Hematopoietic multipotent progenitor cell treated with erythropoietin and hydrocortisone succinate and interleukin-3 and kit ligand, for 4 days (in vitro differentiated cells): ENCODE measurements at places on chromosomes 5 and 9.

DNA sequence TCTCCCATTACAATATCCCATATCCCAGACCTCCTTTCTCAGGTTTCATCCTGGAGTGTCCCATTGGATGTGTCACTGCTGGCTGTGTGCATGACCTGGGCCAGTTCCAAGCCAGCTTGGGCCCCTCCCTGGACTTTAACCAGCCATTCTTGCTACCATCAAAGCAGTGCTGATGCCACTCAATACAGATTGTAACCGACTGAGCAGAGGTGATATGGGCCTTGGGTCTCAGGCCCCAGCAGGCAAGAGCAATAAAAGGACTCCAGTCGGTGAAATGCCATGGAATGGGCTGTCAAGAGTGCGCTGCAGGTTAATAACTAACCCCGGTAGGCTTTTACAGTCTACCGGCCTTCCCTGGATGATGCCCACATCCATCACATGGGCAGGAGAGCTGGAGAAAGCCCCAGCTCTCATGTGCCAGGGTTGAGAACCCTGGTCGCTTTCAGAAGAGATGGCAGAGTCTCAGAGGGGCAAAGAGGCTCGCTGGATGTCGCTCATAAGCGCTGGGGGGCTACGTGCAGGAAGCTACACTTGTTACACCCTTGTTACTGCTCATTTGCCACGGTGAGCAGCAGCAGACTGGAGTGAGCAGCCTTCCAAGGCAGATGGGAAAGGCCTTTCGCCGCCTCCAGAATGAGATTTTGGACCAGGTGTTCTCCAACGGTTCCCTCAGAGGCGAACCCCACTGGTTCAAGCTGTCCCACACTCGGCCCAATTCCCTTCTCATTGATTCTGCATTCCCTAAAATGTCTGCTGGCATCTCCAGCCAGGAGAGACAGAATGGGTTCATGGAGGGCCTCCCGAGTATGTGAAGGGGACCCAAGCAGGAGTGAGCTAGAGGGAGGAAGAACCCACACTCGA, 13.2 kb downstream of the EPB41L4B start:
- no peak for DNase-seq

- DNase-seq: peak; percentile 3
These were observed 419.1 kb downstream of the ENC1 start for GRCh38 chr5:74221413-74221812.

DNA sequence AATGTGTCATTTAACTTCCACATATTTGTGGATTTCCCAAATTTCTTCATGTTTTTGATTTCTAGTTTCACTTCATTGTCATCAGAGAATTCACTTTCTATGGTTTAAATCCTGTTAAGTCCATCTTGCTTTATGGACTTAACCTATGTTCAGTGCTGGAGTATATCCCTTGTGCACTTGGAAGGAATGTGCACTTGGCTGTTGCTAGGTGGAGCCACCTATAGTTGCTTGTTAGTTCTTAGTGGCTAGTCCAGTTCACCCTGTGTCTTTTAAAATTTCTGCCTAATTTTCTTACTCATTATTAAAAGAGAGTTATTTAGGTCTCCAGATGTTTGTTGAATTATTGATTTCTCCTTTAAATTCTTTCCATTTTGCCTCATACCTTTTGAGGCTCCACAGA, 1472.5 kb upstream of the CDH6 start:
- DNase-seq: no peak

- DNase-seq: no peak
These were observed 13.4 kb downstream of the COL23A1 start for GRCh38 chr5:178576591-178577351.

DNA sequence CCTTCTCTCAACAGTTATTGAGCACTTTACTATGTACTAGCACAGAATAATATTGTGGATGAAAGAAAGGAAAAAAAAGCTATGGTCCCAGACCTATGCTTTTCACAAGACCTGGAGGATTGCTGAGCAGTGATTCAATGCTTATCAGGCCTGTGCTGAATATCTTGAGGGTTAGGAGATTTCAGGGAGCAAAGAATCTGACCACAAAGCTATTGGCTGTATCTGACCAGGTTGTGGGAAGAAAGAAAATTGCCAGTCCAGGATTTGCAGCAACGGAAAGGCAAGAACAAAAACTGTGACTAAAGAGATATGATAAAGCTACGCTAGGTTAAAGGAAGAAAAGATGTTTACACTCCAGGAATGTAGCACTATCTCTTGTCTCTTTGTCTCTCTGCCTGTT, 14.9 kb upstream of the MACIR start:
- no peak for DNase-seq

GRCh38 chr5:153751251-153751650, 260.8 kb downstream of the GRIA1 start:
- no peak for DNase-seq
